Fibroblast of upper back skin (primary cell): ENCODE measurements at places on chromosomes 7 and 10.

GRCh38 chr10:99766302-99766681, 16.1 kb upstream of the ABCC2 start:
- DNase-seq, result no peak

DNA sequence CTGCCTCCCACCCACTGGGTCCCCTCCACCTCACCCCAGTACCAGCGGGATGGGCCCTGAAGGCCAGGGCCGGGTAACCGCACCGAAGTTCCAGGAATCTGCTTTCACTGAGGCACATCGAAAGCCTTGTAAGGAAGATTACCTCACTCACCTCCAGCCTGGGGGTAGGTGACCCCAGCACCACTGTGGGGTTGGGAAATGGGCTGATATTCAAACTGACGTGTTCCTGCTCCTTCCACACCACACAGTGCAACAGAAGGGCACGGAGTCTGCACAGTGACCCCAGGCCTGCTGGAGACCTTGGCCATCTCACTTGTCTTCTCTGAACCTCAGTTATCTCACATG, 29.8 kb downstream of the NPS start:
- DNase-seq, result no peak

- DNase-seq, result no peak
Measured at GRCh38 chr10:77090381-77091356, 546.9 kb downstream of the KCNMA1 start.

GRCh38 chr7:136912339-136912738, 43.9 kb downstream of the CHRM2 start:
- no peak for DNase-seq

DNA sequence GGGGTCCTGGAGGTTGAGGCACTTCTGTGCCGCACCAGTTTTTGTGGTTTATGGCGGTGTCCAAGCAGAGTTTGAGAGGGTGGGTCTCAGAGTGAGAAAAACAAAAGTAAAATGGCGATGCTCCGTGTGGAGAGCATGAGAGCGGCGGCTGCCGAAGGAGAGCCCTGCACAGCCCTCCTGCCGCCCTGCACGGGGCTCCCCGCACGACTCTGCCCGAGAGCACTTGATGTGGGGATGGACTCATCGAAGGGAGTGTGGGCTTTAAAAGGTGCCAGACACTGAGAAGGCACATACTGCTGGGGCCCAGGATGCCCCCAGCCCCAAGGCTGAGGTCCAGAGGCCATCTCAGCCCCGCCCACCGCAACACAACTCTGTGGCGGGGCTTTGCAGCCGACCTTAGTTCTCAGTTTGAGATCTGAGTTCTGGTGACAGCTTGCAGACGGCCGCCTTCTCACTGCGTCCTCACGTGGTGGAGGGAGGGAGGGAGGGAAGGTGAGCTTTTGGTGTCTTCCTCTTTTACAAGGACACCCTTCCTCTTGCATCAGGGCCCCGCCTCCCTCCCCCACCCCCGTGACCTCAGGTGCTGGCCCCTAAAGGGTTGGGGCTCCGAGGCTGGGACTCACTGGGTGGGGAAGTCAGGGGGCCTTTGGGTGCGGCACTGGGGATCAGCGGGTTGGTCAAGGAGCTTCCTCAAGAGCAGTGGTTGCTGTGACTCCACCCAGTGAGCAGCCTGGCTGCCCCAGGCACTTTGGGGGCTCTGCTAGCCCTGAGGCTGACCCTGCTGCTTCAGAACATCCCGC, 69.1 kb downstream of the NKX6-2 start:
- no peak for DNase-seq

DNA sequence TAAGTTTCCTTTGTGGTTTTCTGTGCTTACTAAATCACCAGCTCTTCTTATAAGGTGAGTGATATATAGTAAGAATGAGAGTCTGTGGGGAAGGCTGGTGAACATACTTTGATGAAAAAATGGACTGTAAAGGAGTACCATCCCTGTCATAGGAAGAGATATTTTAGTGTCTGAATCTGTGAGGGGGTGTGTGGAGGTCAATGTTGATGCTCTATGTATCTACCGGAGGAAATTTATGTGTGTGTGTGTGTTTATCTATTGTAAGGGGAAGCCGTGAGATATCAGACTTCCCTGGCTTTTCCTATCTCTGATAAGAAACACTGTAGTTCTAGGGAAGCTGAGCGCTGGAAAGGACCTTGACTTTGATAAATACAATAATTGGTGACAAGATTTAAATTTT, 179.0 kb downstream of the PCDH15 start:
- DNase-seq, result no peak

GRCh38 chr7:143434660-143435059, 8.6 kb upstream of the TAS2R60 start:
- no peak for DNase-seq
